ENCODE measurements at places on chromosomes 16 and 17.

- DNase-seq: no peak
Measured at GRCh38 chr17:29215174-29215573, 31.5 kb upstream of the CRYBA1 start.

DNA sequence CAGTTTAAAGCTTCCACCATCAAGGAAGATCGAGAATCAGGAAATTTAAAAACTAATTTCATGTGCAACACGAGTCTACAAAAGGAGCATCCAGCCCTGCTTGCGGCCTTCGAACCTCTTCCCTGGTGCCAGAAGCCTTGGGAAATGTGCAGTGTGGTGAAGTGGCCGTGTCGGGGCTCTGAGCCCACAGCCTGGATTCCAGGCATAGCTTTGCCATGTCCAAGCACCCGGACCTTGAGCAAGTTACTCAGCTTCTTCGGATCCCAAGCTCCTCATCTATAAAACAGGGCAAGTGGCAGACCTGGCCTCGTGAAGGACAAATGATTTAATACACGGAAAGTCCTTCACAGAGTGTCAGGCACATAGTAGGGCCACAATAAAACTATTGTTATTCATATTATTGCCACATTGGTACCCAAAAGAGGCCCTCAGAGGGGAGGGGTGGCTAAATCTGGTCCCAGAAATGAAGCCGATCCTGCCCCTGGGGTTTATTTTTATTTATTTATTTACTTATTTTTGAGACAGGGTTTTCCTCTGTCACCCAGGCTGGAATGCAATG, 34.8 kb downstream of the COTL1 start:
- no peak for DNase-seq

DNA sequence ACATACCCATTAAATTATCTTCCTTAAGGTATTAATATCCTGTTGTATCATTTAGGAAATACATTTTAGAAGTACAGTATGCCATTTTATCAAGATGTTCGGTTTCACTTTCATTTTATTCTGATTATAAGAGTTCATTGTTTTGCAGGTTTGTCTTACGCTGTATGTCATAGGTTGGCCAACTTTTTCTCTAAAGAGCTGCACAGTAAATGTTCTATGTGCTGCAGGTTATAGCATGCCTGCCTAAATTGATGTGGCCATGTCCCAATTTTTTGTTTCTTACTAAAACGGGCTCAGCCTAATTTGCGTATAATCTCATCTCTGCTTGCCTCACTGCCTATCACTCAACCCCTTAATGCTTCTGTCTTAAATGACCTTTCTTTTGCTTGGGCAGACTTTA, 126.4 kb downstream of the USP22 start:
- no peak for DNase-seq

DNA sequence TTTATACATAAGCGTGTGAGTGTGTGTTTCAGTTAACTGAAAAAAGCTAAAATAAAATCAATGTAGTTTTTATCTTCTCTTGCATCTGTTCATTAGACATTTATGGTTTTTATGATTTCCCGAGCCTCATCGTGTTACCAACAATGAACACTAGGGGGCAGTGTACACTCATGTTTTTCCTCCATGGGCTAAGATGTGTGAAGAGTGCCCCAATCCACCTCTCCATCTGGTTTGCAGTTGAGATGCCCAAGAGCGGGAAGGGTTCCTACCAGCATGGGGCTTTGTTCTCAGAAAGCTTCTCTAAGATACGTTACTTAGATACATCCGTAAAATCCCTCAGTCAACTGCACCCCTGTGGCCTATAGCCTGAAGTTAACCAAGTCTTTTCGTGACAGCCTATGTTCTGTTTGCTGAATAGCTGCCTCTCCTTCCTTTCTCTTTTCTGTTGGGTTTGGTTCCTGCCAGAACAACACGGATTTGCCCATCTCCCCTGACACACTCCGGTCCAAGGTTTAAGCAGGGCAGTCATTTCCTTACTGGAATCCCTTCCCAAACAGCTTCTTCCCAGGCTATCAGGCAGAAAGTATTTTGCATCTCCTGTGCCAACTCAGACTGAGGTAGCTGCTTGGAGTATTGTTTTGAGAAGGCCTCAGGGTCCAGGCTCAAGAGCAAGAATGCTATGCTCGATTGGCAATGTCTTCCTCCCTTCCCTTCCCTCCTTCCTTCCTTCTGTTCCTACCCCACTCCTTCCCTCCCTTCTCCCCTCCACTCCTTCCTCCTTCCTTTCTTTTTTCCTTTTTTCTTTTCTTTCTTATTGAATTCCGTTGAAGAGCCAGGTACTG, 12.9 kb upstream of the ELAC2 start:
- peak; percentile 66 for DNase-seq

- DNase-seq: no peak
Measured at GRCh38 chr16:49269201-49269600, 12.4 kb downstream of the CBLN1 start.

GRCh38 chr17:17041018-17041521, 1.2 kb upstream of the MPRIP start:
- DNase-seq: no peak

DNA sequence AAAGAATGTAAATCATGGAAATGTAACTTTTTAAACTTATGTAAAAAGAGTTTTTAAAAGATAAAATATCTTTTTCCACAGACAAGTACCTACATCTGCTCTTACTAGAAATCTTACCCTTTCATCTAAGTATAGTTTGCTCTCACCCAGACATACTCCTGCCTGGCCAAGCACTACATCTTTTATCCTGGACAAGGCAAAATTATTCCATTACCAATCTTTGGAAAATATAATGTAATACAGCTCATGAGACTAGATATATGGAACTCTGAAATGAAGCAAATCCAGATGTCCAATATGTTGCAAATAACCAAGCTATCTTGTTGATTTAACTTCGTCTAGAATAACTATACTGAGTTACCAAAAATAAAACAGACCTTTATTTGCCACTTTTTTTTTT, 50.0 kb downstream of the VMP1 start:
- no peak for DNase-seq

DNA sequence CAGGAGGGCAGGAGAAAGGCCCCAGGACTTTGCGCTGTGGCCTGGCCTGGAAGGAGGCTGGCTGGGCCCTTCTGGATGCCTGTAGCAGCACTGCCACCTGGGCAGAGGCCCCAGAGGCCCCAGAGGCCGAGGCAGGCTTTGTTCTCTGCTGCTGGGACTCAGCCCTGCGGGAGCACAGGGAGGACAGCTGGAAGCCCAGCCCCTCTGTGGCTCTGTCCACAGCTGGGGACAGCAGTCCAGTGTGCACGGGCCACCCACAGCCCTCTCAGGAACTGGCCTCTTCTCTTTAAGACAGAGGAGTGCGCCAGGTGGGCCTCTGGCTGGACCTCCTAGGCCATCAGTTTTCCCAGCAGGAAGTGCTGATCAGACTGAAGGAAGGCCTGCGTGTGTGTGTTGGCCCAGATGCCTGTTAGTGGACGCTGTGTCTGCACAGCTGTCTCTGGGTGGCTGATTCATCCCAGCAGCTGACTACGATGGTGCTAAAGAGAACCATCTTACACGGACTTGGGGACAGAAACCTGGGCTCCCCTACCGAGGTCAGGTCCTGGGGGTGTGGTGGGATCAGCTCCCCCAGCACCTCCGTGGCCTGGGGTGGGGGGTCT, 26.9 kb upstream of the ZNF750 start:
- DNase-seq: no peak

DNA sequence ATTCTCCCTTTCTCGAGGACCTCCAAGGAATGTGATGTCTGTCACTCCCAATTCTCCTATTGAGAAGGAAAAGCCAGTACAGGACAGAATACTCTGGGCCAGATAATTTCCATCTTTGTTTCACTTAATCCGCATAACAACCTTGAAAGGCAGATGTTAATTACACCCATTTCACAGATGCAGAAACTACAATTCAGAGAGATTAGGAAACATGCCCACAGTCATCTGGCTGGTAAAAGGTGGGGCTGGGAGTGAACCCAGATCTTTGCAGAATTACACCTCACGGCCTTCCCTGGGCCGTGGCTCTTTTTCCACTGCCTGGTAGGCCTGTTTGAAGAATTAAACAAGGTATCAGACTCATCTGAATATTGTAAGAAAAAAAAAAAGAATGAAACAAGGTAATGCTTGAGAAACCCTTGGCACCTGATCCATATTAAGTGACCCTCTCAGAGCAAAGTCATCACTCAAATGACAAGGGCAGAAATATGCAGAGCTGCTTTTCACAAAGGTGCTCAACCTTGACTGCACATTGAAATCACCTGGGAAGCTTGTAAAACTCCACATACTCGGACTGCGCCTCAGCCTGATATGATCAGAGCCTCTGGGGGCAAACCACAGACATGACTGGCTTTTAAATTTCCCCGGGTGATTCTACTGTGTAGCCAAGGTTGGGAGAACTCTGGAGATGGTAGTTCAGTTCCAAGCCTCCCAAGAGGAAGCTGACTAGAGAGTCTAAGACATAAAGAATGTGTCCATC, 16.6 kb upstream of the G6PC1 start:
- DNase-seq: no peak

GRCh38 chr16:73846356-73846755, 450.3 kb upstream of the PSMD7 start:
- DNase-seq: no peak

DNA sequence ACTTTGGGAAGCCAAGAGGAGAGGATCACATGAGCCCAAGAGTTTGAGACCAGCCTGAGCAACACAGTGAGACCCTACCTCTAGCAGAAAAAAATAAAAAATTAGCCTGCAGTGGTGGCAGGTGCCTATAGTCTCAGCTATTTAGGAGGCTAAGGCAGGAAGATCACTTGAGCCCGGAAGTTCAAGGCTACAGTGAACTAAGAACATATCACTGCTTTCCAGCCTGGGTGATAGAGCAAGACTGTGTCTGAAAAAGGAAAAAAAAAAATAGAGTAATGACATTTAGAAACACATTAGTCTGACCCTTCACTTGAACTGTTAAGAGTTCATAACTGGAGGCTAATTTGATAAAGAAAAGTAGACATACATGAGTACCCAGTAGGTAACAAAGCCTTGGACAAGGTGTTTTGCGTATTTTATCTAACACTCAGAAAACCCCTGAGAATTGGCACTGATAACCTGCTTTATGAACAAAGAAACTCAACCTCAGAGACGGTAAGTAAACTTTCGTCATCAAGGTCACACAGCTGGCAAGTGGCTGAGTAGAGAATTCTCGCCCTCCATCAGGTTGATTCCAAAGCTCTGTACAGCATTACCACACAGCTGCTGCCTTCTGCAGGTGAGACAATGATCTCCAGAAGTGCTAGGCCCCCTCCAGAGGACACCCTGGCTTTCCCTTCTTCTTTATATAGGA, 101.1 kb downstream of the SMG6 start:
- no peak for DNase-seq

DNA sequence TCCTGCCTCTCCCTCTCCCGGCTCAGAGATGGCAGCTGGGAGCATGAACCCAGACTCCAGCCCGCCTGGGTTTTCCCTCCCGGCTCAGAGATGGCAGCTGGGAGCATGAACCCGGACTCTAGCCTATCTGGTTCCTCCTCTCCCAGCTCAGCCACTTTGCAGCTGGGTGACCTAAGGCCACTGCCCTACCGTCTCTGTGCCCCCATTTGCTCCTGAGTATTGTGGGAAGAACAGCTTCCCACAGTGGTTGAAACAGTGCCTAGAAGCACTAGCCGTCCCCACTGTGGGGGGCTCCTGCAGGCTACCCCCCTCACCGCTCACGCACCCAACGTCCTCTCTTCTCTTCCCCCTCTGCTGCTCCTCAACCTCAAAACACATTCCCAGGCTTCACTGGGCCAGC, 99.9 kb upstream of the GSE1 start:
- no peak for DNase-seq
